ENCODE measurements at places on chromosomes 16 and 17.

DNA sequence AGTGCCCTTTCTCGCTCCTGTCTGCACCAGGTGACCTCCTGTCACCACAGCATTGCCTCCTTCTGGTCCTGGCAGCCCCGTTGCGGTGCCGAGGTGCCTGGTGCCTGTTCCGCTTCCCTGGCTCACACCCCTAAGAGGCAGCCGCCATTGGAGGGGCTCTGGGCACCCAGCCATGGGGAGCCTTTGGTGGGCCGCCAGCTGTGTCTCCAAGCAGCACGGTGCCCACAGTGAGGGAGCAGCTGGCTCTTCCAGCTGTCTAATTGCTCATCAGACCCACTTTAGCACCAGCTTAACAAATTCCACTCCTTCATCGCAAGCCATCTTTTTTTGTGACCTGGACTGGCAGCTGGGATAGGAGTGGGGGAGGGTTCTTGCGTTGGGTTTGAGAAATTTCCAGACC, 276.1 kb downstream of the SNX29 start:
- DNase-seq = peak; percentile 84

DNA sequence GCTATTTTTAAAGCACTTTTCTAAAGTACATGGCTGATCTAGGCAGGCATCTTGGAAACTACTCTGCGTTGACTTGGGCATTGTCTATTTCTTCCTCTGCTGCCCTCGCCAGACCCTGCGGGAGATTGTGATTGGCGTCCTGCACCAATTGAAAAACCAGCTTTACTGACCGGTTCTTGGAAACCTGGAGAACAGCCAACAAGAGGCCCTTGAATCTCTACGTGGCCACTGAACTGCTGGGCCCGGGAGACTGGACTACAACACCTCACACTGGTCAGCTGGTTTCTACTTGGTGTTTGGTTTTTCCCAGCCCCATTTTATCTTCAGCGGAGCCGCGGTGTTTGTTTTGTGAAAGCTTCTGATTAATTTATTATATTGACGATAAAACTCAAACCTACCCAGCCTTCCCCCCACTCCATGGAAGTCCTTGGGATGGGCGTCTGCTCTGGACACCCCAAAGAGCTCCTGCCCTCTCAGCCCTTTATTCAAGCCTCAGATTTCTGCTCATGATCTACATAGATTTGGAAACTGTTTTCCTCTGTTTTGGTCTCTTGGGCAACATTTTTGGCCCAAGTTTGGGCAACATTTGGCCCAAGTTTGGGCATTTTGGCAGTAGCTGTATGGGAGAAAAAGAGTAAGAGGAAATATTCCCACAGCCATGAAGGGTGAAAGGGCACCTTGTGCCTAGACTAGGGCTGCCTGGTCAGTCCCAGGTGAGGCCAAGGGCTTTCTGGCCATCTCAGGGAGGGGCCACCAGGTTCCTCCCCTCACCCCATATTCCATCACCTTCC, 4.7 kb downstream of the MLX start:
- no peak for DNase-seq

- DNase-seq = no peak
Observed at GRCh38 chr17:67272312-67273047, 27.5 kb upstream of the HELZ start.

DNA sequence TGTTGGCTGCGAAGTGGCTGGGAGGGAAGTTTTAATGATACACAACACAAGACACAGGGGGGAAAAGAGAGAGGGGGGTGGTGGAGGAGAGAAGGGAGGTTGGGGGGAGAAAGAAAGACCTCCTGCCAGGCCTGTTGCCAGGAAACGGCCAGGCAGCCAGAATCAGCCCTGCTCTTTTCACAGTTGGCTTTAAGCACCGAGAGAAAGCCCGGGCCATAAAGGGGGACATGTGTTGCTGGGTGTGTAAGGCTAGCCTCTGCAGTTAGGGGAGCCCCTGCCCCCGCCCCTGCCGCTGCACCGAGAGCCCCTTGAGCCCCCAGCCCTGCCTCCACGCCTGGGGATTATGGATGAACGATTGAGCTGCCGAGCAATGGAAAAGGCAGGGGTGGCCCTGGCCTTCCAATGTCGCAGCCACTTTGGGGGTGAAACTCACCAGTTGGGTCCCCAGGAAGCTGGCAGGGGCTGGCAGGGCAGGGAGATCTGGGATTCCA, 13.9 kb upstream of the WNT3 start:
- DNase-seq = no peak

DNA sequence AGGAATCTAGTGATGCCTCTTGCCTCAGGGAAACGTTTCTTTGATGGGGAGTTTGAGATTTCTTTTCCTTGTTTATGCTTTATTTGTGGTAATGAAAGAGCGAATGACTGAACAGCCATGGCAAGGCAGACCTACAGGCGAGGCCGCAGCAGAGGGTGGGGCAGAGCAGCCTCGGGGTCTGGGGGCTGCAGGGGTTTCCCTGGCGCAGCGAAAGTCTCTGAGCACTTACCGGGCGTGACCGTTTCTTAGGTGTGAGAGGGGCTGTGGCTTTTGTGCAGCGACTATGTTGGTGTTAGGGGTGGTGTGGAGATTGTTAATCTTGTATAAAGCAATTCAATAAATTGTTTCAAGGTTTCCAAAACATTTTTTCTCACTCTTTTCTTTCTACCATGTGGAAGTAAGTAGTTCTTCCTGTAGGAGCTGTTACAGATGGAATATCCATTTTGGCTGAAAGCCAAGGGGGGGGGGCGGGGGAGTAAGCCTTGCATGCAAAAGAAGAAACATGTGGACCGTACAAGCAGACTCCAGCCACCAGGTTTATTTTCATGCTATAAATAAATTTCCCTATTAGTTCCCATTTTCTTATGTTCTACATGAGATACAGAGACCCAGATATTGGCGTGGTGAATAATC, 34.8 kb downstream of the UBN1 start:
- no peak for DNase-seq

- DNase-seq = no peak
Observed at GRCh38 chr16:64475627-64476351, 646.1 kb downstream of the CDH11 start.

DNA sequence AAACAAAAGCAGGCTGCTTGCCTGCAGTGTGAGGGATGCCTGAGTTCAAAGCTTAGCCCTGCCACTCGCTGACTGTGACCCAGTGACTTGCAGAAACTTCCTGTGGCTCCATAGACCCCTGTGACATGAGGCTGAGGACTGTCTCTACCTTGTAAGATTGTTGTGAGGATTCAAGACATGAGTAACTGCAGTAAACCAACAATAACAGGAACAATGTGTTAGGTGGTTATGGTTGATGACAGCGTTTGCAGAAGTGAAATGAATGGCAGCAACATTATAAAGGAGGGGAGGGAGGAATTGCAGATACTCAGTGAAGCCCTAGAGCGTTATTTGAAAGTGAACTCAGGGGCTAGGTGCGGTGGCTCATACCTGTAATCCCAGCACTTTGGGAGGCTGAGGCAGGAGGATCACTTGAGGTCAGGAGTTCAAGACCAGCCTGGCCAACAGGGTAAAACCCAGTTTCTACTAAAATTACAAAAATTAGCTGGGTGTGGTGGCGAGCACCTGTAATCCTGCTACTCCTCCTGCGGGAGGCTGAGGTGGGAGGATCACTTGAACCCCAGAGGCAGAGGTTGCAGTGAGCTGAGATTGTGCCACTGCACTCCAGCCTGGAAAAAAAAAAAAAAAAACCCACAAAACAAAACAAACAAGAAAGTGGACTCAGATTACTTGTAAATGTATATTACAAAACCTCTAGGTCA, 33.5 kb upstream of the EMP2 start:
- DNase-seq = no peak

GRCh38 chr16:65834688-65835087, 531.8 kb upstream of the CDH5 start:
- DNase-seq = no peak

GRCh38 chr16:69712914-69713581, 13.3 kb downstream of the NQO1 start:
- no peak for DNase-seq

DNA sequence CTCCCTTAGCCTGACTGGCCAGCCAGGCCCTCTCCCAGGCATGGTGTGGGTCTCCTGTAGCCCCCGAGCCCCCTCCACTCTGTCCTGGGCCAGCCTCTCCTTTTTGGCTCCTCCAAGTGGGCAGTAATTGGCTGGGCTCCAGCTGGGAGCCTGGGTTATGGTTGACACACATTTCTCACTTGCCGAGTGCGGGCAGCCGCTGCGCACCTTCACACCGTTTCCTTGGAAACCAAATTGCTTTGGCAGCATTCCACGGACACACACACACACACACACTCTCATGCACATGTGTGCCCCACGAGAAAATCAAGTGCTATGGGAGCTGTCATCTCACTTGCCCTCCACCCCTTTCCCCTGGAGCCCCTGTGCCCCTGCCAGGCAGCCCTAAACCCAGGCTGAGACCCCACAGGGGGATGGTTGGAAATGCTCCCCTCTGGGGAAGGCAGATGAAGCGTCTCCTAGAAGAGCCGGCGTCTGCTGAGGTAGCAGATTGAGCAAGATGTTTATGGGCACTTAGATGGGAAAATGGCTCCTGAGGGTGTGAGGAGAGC, 402.7 kb upstream of the TNRC6C start:
- DNase-seq = peak; percentile 91

GRCh38 chr16:53998024-53998810, 288.4 kb downstream of the IRX3 start:
- DNase-seq = no peak

- no peak for DNase-seq
Observed at GRCh38 chr17:2683912-2684311, 27.7 kb downstream of the CLUH start.

DNA sequence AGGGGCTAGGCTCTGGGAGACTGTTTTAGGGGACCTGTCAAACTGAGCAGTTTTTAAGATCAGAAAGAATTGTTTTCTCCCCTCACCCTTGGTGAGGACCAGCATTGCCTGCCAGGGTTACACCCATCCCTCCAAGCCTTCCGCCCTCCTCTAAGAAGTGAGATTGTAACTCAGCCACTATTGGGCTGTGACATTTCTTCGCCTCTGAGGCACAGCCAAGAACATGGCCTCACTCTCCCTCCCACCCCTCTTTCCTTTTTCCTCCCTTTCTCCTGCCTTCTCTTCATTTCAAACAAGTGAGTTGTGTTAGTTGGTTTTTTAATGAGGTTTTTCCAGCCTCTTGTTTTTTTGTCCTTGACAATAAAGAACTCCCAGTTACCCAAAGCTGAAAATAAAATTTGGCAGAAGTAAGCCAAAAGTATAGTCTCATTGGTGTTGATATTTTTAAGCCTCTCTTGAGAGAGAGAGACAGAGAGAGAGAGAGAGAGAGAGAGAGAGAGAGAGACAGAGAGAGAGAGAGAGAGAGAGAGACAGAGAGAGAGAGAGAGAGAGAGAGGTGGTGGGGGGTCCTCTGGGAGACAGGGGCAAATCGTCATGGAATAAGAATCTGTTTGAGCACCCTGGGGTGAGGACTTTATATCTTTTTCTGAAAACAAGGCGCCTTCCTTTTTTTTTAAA, 77.2 kb upstream of the TBX2 start:
- no peak for DNase-seq

- no peak for DNase-seq
Observed at GRCh38 chr16:56990407-56991286, 1.3 kb downstream of the NLRC5 start.

DNA sequence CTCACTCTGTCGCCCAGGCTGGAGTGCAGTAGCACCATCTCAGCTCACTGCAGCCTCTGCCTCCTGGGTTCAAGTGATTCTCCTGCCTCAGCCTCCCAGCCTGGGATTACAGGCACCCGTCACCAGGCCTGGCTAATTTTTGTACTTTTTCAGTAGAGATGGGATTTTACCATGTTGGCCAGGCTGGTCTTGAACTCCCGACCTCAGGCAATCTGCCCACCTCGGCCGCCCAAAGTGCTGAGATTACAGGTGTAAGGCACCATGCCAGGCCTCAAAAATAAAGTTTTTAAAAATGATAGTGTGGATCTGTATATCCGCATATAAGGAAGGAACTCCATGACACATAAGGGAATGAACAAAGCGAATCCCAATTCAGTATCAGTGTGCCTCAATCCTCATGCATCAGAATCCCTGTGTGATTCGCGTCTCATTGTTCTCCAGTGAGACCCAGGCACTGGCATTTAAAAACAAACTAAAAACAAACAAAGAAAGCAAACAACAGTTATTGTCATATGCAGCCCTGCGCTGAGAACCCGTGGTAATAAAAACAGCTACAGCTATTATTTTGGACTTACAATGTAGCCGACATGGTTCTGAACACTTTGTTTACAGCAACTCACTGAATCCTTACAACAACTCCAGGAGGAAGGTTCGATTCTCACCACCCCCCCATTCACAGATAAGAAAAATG, 54.1 kb upstream of the CREBBP start:
- no peak for DNase-seq

DNA sequence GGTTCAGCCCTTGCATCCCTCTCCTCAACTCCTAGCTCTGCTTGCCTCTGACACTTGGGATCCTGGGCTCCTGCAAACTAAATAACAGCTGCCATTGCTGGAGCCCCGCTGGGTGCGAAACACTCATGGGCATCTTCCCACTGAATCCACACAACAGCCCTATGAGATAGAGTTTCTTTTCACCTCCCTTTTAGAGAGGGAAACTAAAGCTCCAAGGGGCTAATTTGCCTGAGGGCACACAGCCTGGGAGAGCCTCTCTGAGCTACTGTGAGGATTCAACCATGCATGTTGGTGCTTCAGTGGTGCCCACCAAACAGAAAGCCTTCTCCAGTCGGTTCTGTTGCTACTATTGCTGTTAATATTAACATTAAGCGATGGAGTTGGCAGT, 4.0 kb downstream of the ACBD4 start:
- peak; percentile 17 for DNase-seq

- peak; percentile 57 for DNase-seq
Observed at GRCh38 chr16:10579965-10580882, at the start of gene EMP2. TSS of gene EMP2 (minus strand) at chr16:10580598. CDS start at chr16:10547617, 32,981 bp downstream.

DNA sequence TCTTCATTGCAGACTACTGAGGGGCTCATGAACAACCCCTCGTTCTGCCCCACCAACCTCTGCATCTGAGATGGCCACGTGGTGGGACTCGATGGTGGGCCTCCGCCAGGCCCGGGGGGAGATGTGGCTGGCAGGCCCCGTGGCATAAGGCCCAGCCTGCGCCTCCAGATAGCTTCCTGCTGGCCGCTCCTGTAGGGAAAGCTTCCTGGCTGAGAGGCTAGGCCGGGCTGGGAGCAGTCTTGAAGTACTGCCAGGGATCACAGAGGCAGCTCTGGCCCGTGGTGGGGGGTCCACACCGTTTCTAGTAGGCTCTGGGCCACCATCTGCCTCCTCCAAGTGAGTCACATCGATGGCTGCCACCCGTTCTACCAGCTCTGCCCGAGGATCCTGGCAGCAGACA, 7.6 kb downstream of the CAMKK1 start:
- no peak for DNase-seq

DNA sequence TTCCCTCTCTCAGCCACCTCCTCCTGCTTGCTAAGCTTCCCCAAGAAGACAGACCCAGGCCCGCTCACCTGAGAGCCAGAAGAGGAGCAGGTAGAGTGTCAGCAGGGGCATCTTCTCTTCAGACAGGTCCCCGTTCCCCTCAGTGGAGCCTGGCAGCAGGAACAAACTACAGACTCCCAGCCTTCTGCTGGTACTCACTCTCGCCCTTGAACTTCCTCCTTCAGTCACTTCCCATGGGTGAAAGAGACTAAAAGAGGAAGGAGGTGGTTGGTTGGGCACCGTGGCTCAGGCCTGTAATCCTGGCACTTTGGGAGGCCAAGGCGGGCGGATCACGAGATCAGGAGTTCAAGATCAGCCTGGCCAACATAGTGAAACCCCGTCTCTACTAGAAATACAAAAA, at the start of gene CD300LF:
Gene CD300LF (minus strand): TSS at position 168 of the 400 bp plus-strand sequence. CDS start 57 bp downstream, at position 111.
- DNase-seq = no peak

Data from DMS79 (cell line).